ENCODE measurements at places on chromosomes 1 and 21.

DNA sequence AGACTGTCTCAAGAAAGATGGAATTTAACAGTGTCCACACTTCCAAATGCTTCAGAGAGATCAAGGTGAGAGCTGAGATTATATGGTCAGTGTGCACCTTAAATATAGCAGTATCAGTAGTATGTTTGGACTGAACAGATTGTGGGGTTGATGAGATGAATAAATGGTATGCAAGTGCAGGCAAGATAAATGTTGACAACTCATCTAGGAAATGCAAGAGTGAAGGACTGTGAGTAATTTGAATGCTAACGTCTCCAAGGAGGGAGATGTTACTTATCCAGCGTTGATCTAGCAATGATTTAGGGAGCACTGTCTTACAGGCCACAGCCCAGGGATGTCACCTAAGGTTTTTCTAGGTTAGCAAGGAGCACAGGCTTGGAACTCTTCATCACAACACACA, 170.7 kb upstream of the GALNT2 start:
- no peak for DNase-seq

DNA sequence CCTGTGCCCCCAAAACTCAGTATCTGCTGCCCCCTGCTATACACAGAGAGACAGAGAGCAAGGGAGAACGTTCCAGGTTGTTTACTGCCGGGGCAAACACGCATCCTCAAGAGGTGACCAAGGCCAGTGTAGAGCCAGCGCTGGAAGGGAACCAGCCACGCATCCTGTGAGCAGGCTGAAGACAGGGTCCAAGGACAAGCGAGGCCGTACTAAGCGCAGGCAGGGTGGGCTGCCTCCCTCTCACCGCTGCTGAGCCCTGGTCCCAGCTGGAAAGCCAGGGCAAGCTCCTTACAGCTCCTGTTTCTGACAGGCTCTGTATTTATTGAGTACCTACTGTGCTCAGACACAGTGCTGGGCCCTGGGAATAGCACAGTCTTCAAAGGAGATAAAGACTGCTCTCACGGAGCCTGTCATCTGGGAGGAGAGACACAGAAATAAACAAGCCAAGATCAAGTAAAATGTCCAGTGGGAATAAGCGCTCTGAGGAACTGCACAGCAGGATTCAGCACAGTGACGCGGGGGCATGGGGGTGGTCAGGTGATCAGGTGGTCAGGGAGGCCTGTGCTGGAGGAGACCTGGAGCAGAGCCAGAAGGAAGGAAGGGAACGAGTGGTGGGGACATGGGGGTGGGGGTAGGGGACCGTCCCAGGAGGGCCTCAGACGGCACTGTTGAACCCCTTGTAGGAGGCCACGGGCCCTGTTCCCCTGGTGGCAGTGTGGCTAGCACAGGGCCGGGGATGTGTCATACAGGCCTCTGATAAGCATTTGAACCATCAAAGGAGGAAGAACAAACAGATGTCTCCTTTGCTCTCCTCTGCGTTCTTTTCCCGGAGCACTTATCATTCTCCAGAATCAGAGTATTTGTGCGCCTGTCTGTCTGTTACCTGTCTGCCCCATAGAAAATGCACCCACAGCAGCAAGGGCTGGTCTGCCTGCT, 37.8 kb upstream of the EFHD2 start:
- DNase-seq = no peak

- no peak for DNase-seq
These were observed 32.7 kb upstream of the GLIS1 start for GRCh38 chr1:53771648-53772047.

DNA sequence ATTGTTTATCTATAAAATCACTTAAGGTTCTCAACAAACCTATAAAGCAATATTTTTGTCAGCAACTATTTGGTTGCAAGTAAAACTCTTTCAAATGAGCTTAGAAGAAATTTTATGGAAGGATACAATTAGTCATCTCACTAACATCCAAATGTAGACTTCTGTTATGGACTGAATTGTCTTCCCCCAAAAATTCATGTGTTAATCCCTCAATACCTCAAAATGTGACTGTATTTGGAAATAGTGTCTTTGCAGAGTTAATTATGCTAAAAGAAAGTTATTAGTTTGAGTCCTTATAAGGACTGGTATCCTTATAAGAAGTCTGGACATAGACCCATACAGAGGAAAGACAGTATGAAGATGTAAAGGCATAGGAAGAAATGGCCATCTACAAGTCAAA, 357.8 kb upstream of the PRMT6 start:
- no peak for DNase-seq
